ENCODE measurements at places on chromosomes 1 and 21.

- DNase-seq: no peak
Measured at GRCh38 chr1:36303650-36304360, 2.4 kb upstream of the SH3D21 start.

- DNase-seq: peak; percentile 35
Measured at GRCh38 chr1:218456444-218456843, 111.3 kb downstream of the TGFB2 start.

GRCh38 chr1:38095454-38095931 is 48.9 kb upstream of the POU3F1 start:
- DNase-seq: no peak

GRCh38 chr21:39321424-39321823 is 8.0 kb upstream of the BRWD1 start:
- no peak for DNase-seq

DNA sequence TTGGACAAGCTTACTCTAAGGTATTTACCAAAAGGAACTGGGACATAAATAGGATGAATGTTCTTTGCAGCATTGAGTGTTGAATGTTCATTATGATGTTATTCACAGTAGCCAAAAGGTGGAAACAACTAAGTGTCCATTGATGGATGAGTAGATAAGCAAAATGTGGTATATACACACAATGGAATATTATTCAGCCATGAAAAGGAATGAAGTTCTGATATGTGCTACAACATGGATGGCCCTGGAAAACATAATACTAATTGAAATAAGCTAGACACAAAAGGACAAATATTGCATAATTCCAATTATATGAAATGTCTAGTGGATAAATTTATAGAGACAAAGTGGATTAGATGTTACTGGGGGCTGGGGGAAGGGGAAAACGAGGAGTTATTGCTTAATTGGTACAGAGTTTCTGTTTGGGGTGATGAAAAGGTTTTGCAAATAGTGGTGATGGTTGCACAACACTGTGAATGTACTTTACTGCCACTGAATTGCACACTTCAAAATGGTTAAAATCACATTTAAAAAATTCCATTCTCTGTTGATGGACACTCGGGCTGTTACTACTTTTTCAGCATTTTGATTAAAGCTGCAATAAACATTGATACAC is 2.9 kb downstream of the MTARC1 start:
- DNase-seq: no peak

DNA sequence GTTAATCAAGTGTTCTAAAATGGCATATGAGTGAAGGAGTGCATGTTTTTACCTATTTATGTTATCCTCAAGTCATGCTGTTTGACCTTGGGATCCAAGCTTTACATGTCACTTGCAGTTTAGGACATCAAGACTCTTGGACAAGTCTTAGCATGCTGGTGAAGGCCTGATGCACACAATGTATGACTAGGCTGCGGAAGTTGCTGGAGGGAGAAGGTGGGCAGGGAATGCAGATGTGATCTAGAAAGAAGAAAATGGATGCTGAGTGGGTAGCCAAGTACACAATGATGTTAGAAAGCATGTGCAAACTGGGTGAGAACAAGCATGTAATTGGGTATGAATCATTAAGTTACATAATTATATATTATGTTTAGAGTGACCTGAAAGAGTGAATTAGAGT is 301.8 kb downstream of the BRINP2 start:
- DNase-seq: no peak

GRCh38 chr1:182175361-182175931 is 113.9 kb upstream of the ZNF648 start:
- DNase-seq: peak; percentile 45

GRCh38 chr1:212178851-212179250 is 106.4 kb upstream of the PPP2R5A start:
- DNase-seq: no peak

- no peak for DNase-seq
Measured at GRCh38 chr1:6923416-6923815, 138.2 kb downstream of the CAMTA1 start.

- DNase-seq: no peak
Measured at GRCh38 chr1:103142461-103142860, 34.1 kb upstream of the COL11A1 start.

DNA sequence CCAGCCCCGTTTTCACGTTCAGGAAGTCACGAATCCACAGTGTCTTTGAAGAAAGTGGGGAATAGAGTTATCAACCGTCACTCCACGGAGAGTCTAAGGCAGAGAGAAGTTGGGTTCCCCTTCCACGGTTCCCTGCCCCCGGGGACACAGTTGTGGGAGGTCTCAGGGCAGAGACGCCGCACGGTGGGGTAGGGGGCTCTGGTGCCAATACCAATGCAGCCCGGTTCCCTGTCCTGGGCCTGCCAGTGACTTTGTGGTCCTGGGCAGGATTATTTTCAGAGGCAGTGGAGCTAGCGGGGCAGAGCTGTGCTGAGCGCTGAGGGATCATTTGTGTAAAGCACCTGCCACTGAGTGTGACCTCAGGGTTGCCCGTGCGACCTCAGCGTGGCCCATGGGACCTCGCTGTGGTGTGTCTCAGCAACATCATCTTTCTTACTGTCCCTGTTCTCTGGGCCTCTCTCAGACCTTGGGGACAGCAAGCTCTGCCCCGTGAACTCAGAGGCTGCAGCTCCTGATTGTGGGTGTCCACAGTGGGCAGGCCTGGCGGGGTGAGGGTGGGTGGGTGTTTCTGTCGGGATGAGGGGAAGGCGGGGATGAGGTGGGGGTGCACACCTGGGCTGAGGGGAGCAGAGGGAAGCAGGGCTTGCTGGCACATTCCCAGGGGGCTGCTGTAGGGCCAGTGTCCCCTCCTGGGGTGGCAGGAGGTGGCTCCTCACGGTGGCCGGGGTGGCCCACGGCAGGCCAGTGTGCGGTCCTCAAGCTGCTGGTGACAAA is 65.2 kb downstream of the AGPAT3 start:
- DNase-seq: no peak

DNA sequence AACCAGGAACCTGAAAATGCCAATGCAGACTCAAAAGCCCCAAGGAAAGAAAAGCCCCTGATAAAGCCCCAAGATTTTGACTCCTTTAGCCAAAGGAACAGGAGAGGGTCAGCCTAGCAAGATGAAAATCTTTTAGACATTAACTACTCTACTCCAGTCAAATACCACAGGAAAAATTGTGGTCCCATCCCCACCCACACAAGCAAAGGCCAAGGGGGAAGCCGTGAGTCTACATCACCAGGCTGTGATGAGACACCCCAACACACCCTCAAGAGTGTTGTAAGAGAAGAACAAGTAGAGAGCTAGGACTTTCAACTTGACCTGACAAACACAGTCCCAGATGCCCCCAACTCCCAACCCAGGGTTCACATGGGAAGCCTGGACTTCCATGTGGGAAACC is 192.8 kb upstream of the NR5A2 start:
- no peak for DNase-seq

DNA sequence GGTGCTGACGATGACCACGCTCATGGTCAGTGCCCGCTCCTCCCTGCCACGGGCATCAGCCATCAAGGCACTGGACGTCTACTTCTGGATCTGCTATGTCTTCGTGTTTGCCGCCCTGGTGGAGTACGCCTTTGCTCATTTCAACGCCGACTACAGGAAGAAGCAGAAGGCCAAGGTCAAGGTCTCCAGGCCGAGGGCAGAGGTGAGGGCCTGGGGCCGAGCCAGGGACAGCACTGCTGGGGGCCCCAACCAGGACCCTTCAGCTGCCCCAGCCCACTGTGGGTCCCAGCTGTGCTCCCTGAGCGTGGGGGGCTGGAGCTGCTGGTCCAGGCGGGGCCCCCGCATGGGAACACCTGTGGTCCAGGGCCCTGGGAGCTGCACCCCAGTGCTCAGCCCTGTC is 10.4 kb downstream of the GABRD start:
- DNase-seq: no peak

GRCh38 chr1:157201767-157202166 is 63.6 kb upstream of the ETV3 start:
- DNase-seq: no peak

DNA sequence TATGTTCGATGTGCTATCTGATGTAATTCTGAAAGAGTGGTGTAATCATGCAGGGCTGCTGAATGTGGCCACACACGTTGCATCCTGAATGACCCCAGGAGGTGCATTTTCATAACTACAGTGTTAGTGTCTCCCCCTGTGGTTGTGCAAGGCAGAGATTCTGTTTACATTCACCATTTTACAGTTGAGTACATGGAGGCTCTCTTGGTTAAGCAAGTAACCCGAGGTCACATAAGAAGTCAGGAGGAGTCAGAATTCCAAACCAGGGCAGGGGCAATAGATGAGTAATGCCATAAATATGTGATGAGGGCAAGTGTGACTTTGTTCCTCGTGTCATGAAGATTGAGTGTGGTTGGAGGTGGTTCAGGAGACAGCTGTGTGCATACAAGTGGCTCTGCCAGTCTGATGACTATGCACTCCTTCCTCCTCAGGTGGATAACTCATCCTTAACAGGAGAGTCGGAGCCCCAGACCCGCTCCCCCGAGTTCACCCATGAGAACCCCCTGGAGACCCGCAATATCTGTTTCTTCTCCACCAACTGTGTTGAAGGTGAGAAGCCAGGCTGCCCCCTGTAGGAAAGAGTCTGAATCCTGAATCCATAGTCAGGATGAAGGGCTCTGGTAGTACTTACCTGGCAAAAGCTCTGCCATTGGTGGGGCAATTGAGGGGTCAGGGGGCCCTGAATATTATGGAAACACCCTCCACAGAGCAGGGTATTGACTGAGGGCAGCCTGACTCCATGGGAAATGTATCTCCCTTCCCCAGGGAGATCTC is 9.3 kb downstream of the ATP1A2 start:
- DNase-seq: no peak

GRCh38 chr21:41241341-41241740 is 73.4 kb downstream of the BACE2 start:
- no peak for DNase-seq

- DNase-seq: no peak
Measured at GRCh38 chr1:14954210-14954609, 199.3 kb upstream of the TMEM51 start.

- no peak for DNase-seq
Measured at GRCh38 chr1:115189814-115190539, 100.7 kb upstream of the TSPAN2 start.
